ENCODE measurements at places on chromosomes 6 and 20.

GRCh38 chr6:5840734-5841390 lies 165.9 kb downstream of the NRN1 start:
- no peak for DNase-seq

- no peak for DNase-seq
Observed at GRCh38 chr6:22445946-22446345, 123.4 kb upstream of the HDGFL1 start.

- no peak for DNase-seq
Observed at GRCh38 chr20:62226707-62227590, 6.9 kb upstream of the HRH3 start.

GRCh38 chr6:107815846-107816245 lies 8.3 kb downstream of the SCML4 start:
- DNase-seq = no peak

Measured in D341Med (cell line).